ENCODE measurements at places on chromosomes 12 and 14. TPM values are rescaled to one million over a fixed set of nuclear protein-coding genes. Genes with fewer than 3 reads are reported as not detected.

- no peaks in the 10 kb centered on the region for H3K36me3 ChIP-seq
- no peaks in the 10 kb centered on the region for H3K4me1 ChIP-seq
- DNase-seq: no peak
- no peak overlapping the region for H3K4me3 ChIP-seq
Measured at GRCh38 chr14:53596853-53597525, 359.6 kb downstream of the BMP4 start.

- no peak overlapping the region for H3K27ac ChIP-seq
- no peak for DNase-seq
- no peak overlapping the region for H3K4me3 ChIP-seq
- H3K4me1 ChIP-seq: peaks cover 6% of the 10 kb centered on the region
- H3K27me3 ChIP-seq: no peaks in the 10 kb centered on the region
- no peaks in the 10 kb centered on the region for H3K36me3 ChIP-seq
Measured at GRCh38 chr14:71290960-71291466, 383.8 kb downstream of the PCNX1 start.

Gene KRT73
- not detected for total RNA-seq

DNA sequence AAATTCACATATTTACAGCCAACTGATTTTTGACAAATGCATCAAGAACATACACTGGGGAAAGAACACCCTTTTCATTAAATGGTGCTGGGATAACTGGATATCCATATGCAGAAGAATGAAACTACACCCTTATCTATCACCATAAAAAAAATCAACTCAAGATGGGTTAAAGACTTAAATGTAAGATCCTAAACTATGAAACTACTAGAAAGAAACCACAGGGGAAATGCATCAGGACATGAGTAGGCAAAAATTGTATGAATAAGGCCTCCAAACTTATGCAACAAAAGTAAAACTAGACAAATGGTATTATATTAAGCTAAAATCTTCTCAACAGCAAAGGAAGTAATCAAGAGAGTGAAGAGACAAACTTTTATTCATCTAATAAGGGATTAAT, 242.6 kb downstream of the CPNE8 start:
- H3K4me3 ChIP-seq: no peak overlapping the region
- H3K36me3 ChIP-seq: no peaks in the 10 kb centered on the region
- no peaks in the 10 kb centered on the region for H3K27me3 ChIP-seq

Gene GPX2
- total RNA-seq: 1.9 TPM

- no peaks in the 10 kb centered on the region for H3K4me1 ChIP-seq
- no peaks in the 10 kb centered on the region for H3K27me3 ChIP-seq
- no peak for DNase-seq
- H3K4me3 ChIP-seq: no peak overlapping the region
- no peak overlapping the region for H3K27ac ChIP-seq
Measured at GRCh38 chr14:51533160-51533559, 118.5 kb upstream of the FRMD6 start.

Gene SPTSSA
- total RNA-seq: 29.3 TPM

Gene APOF
- not detected for total RNA-seq

Gene STRAP
- total RNA-seq: 68.5 TPM

- peaks cover 23% of the 10 kb centered on the region for H3K4me1 ChIP-seq
- no peaks in the 10 kb centered on the region for H3K36me3 ChIP-seq
- peak overlapping the region; percentile 38 for H3K27ac ChIP-seq
- H3K4me3 ChIP-seq: no peak overlapping the region
Measured at GRCh38 chr14:45680531-45680930, 427.5 kb upstream of the MIS18BP1 start.

Gene CYP27B1
- 0.28 TPM for total RNA-seq

DNA sequence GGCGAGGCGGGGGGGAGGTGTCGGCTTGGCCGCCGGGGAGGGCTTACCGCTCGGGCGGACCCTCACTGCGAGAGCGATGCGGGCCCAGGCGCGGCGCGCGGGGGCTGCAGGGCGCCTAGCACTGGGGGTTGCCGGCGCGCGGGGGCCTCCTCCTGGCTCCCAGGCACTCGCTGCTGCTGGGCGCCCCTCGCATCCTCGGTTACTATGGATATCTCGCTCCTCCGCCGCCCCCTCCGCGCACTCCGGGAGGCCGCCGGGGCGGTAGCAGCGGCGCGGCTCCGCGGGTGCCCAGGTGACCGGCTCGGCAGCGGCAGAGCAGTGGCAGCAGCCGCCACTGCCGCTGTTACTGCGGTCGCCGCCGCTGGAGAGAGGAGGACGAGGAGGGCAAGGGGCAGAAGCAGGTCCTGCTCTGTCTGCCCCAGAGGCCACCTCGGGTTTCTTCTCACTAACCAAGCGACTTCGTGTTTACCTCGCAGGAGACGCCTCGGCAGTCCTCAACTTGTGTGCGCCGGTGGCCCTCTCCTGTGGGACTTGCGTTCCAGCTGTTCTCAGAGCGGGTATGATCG, 250.1 kb downstream of the APAF1 start:
- no peak overlapping the region for H3K27ac ChIP-seq
- DNase-seq: no peak
- peaks cover 22% of the 10 kb centered on the region for H3K27me3 ChIP-seq
- no peaks in the 10 kb centered on the region for H3K4me1 ChIP-seq

DNA sequence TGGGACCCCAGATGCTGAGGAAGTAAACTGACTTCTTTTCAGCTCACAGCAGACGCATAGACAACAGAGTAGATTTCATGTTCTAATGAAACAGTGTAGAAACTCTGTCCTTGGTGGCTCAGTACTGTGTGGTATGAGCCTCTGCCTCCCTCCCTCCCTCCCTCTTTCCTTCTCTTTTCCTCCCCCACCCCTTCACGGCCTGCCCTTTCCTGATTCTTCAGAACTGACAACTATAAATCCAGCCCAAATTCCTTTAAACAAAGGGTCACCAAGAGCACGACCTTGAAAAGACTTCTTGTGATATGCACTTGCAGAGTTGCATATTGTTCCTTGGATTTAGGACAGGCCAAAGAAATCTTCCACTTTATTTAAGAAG, 164.0 kb downstream of the ETV6 start:
- H3K4me3 ChIP-seq: no peak overlapping the region
- H3K4me1 ChIP-seq: peaks cover 69% of the 10 kb centered on the region
- no peaks in the 10 kb centered on the region for H3K36me3 ChIP-seq
- no peaks in the 10 kb centered on the region for H3K27me3 ChIP-seq
- DNase-seq: no peak
- peak overlapping the region; percentile 76 for H3K27ac ChIP-seq

- H3K4me3 ChIP-seq: no peak overlapping the region
- H3K36me3 ChIP-seq: no peaks in the 10 kb centered on the region
- no peak overlapping the region for H3K27ac ChIP-seq
- no peak for DNase-seq
Measured at GRCh38 chr12:27580561-27581330, 56.7 kb downstream of the PPFIBP1 start.

DNA sequence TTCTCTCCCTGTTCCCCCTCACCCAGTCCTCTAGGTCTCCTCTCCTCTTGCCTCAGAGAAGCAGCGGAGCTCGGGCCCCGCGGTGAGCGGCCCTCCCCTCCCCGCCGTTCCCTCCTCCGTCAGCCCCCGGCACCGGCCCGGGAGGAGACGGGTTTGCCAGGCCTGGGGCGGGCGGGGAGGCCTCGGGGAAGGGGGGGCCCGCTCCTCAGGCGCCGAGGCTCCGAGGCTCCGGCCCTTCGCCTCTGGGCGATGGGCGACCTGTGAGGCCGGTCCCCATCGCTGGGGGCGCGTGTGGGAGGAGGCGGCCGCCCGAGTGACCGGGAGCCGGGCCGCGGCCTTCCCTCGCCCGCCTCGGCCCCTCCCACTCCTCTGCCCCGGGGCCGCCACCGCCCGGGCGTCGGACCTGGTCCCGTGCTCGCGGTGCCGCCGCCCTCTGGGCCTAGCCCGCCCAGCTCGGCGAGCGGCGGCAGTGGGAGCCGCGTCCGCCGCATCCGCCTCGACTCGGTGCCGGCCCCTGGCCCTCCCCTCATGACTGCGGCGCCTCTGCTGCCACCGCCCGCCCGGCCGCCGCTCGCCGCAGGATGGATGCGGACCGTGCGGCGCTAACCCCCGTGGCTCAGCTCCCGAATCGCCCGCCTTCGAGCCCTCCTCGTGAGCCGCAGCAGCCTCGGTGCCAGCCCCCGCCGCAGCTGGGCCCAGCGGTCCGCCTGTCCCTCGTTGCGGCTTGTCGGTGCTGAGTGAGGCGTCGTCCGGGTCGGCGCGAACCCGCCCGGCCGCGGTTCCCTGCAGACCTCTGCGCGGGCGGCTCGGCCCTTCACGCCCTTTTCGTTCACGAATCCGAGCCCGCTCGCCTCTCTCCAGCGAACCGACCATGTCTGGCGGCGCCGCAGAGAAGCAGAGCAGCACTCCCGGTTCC, 574 bp downstream of the WNK1 start:
- H3K4me1 ChIP-seq: peaks cover 49% of the 10 kb centered on the region
- no peaks in the 10 kb centered on the region for H3K36me3 ChIP-seq
- H3K4me3 ChIP-seq: peak overlapping the region; percentile 87
- H3K27me3 ChIP-seq: no peaks in the 10 kb centered on the region
- DNase-seq: peak; percentile 70

- H3K27ac ChIP-seq: no peak overlapping the region
- no peak for DNase-seq
- no peaks in the 10 kb centered on the region for H3K4me1 ChIP-seq
- H3K36me3 ChIP-seq: no peaks in the 10 kb centered on the region
- no peaks in the 10 kb centered on the region for H3K27me3 ChIP-seq
- H3K4me3 ChIP-seq: no peak overlapping the region
Measured at GRCh38 chr14:81536241-81536771, 2.7 kb upstream of the SEL1L start.

GRCh38 chr12:72089678-72090077, 151.0 kb downstream of the TPH2 start:
- H3K27ac ChIP-seq: no peak overlapping the region
- H3K4me1 ChIP-seq: no peaks in the 10 kb centered on the region
- H3K27me3 ChIP-seq: no peaks in the 10 kb centered on the region
- no peaks in the 10 kb centered on the region for H3K36me3 ChIP-seq

- DNase-seq: no peak
- H3K27me3 ChIP-seq: peaks cover 30% of the 10 kb centered on the region
- no peak overlapping the region for H3K27ac ChIP-seq
- no peak overlapping the region for H3K4me3 ChIP-seq
- peaks cover 25% of the 10 kb centered on the region for H3K4me1 ChIP-seq
- no peaks in the 10 kb centered on the region for H3K36me3 ChIP-seq
Measured at GRCh38 chr14:105204206-105204930, 23.3 kb upstream of the NUDT14 start.

Gene SLC10A1
- not detected for total RNA-seq

GRCh38 chr12:31362115-31362758, 36.3 kb upstream of the SINHCAF start:
- no peak overlapping the region for H3K27ac ChIP-seq
- no peak overlapping the region for H3K4me3 ChIP-seq
- no peak for DNase-seq
- no peaks in the 10 kb centered on the region for H3K36me3 ChIP-seq
- no peaks in the 10 kb centered on the region for H3K27me3 ChIP-seq

DNA sequence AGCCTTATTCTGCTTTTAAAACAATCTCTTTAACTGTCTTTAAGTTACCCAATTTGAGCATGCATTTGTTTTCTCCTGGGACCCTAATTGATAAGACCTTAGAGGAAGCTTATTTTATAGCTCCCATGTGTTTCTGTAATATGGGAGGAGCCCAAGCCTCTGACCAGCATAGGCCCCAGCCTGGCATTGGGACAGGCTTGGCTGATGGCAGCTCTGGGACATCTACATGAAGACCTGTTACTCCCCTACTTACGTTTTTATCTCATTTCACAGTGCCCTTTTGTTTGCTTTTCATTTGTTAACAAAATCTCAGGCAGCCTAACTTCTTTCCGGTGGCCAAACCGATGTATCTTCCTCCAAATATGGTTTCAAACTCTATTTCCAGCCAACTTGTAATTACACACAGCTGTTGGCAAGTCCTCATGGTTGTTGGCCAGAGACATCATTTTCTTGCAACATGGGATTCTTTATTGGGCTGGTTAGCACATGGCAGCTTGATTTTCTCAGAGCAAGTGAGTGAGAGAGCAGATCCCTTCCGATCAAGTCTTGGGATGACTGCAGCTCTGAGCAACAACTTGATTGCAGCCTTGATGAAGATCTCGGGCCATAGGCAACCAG, 1117.5 kb downstream of the AACS start:
- H3K27me3 ChIP-seq: no peaks in the 10 kb centered on the region
- no peaks in the 10 kb centered on the region for H3K36me3 ChIP-seq
- DNase-seq: no peak
- H3K4me3 ChIP-seq: no peak overlapping the region
- no peak overlapping the region for H3K27ac ChIP-seq
- H3K4me1 ChIP-seq: no peaks in the 10 kb centered on the region

GRCh38 chr12:11623382-11623781, 26.1 kb upstream of the ETV6 start:
- H3K36me3 ChIP-seq: no peaks in the 10 kb centered on the region
- H3K4me1 ChIP-seq: no peaks in the 10 kb centered on the region
- no peak overlapping the region for H3K4me3 ChIP-seq

DNA sequence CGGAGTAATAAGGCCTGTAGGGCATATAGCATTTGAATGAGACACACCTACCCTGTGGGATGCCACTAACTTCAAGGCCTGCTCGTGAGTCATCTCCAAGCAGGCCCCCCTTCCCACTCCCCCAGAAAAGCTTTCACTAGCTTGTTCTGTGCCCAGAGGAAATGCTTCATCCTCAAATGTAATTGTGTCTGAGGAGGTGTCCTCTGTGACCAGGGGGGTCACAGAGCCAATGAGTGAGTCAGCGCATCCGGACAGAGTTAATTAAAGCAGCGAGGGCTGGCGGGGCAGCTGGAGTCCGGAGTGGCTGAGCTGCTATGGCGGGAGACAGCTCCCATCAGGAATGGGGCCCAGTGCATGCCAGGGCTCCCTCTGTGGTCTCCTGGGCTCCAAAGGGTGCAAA, 27.0 kb upstream of the ESRRB start:
- DNase-seq: no peak
- H3K27ac ChIP-seq: no peak overlapping the region
- no peak overlapping the region for H3K4me3 ChIP-seq

GRCh38 chr12:91023326-91024004, 18.7 kb upstream of the EPYC start:
- DNase-seq: no peak
- no peaks in the 10 kb centered on the region for H3K4me1 ChIP-seq
- no peaks in the 10 kb centered on the region for H3K27me3 ChIP-seq
- H3K36me3 ChIP-seq: no peaks in the 10 kb centered on the region

Gene PTPRB
- total RNA-seq: 16.3 TPM

DNA sequence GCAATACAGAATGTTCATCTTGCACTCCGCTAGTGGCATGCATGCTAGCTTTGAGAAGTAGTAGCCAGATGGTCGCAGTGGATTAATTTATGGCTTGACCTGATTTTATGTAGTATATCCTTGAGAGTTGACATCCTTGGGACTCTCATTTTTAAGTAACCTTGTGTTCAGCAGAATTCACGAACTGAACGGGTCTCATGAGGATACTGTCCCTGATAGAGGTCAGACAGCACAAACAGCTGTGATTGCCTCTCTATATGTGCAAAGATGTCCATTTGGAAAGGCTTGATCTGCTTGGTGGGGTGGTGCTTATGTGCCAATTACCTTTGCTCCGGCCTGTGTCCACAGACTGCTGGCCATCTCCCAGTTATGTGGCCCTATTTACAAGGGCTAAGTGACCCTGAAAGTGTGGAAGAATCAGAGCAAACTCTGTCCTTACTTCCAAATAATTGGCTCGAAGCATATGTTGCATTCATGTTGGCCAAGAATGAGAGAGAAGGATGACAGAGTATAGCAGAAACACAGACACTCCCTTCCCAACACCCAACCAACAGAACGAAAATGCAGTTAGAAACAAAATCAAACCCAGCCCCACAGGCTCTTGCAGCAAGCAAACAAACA, 167.1 kb downstream of the CRADD start:
- no peak overlapping the region for H3K27ac ChIP-seq
- no peak for DNase-seq
- H3K4me1 ChIP-seq: no peaks in the 10 kb centered on the region
- no peaks in the 10 kb centered on the region for H3K36me3 ChIP-seq
